Caco-2 (cell line): ENCODE measurements at places on chromosomes 2 and 18.

GRCh38 chr2:241947004-241947350, 77.4 kb downstream of the RTP5 start:
- DNase-seq = no peak

DNA sequence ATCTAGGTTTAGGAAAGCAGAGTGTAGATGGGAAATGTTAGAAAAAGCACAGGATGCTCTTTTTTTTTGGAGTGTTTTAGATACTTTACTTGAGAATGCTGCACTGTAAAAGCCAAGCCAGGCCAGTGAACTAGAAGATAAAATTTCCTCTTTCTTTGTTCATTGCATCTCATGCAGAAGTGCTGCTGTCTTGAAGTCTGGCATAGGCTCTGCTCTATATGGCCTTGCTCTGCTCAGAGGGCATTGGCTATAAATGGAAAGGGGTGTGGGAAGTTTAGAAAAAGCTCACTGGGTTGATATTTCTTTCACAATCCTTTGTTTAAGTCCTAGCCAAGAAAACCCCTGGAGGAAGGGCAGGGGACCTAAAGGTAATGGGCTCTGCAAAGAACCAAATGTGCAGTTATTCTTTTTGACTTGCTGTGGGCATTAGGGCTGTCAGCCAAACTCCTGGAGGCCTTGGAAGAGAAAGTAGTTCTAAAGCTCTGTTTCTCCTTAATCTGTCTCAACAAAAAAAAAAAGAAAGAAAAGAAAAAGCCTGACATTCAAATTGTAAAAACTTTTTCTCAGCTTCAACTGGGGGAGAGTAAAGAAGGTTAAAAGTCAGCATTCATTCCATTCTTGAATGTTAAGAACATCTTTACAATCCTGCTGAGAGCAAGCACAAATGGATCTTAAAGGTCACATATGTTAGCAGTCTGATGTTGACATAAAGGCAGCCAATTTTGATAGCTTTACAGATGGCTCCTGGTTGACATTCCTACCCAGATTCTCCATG, 338.3 kb downstream of the GULP1 start:
- DNase-seq = no peak

DNA sequence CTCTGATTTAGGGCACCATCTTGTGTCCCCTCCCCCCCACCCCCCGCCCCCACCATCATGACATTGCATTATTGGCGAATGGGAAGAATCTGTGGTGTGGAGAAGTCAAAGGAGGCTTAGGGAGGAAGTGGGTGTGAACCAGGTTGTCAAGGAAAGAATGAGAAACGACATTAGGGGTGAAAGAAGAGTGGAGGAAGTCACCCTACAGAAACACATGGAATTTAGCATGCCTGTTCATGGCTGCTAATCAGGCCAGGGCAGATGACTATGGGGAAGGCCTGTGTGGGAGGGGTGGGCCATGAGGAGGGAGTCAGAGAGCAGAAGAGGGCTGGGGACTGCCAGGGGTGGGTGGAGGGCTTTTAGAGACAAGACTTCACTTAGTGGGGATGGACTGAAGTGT, 81.6 kb downstream of the AOX1 start:
- DNase-seq = no peak

GRCh38 chr2:120904830-120905234, 169.2 kb downstream of the GLI2 start:
- no peak for DNase-seq

- DNase-seq = no peak
These were observed 89.1 kb downstream of the FIGN start for GRCh38 chr2:163646687-163647086.

- DNase-seq = no peak
These were observed 6.5 kb downstream of the GLS start for GRCh38 chr2:190887089-190887488.

DNA sequence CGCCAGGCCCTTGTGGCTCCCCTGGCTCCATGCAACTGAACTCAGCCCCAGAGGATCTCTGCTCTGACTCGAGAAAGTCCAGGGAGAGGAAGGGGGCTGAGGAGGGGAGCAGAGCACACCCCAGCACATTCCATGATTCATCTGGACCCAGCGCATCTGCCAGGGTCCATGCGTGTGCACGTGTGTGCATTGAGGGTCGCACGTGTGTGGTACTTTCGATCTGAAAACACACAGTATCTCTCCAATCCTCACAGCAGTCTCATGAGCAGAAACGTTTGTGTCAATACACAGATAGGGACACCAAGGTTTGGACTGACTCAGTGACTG, 146.4 kb upstream of the ID2 start:
- no peak for DNase-seq

GRCh38 chr2:65057054-65057375, 799 bp downstream of the CEP68 start:
- DNase-seq = no peak

DNA sequence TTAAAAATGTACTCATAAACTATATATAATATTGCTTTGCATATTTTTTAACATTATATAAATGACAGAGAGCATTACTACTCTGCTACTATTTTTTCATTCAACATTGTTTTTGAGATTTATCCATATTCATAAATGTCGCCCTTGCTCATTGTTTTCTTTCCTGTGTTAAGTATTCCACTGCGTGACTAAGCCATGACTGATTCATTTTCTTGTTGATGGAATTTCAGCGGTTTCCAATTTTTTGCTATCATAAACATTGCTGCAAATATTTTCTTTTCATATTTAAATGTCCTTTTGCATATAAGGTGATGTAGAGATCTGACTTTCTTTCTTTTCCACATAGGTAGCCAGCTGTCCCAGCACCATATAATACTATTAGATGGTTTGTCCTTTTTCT, 57.6 kb downstream of the SFXN5 start:
- no peak for DNase-seq

- no peak for DNase-seq
These were observed 585.0 kb upstream of the HS6ST1 start for GRCh38 chr2:128903637-128904036.

DNA sequence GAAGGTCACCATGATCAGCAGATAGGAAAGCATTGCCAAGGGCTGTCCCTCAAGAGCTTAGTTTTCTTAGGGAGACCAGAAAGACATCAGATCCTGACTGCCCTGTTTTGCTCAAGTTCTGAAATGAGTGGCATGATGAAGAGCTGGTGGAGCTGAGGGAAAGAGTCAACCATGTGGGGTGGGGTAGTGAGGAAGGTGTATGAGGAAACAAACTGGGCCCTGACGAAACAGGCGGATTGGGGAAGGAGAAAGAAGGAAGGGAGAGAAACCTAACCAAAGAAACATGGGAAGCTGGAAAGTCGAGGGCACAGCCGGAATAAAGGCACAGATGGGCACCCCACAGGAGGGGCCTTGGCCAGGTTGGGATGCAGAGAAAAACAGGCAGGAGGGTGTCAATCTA, 8.0 kb downstream of the TGOLN2 start:
- no peak for DNase-seq

GRCh38 chr18:5987249-5987648, 91.9 kb upstream of the TMEM200C start:
- no peak for DNase-seq

- no peak for DNase-seq
These were observed 848.8 kb downstream of the TDRD15 start for GRCh38 chr2:21972586-21972985.
